ENCODE measurements at places on chromosomes 5 and 9.

GRCh38 chr5:178458140-178458539, 132.1 kb downstream of the COL23A1 start:
- no peak for DNase-seq

- DNase-seq = no peak
Measured at GRCh38 chr5:133845271-133845670, 123.2 kb downstream of the C5orf15 start.

GRCh38 chr5:137610598-137610997, 111.5 kb upstream of the SPOCK1 start:
- DNase-seq = no peak

DNA sequence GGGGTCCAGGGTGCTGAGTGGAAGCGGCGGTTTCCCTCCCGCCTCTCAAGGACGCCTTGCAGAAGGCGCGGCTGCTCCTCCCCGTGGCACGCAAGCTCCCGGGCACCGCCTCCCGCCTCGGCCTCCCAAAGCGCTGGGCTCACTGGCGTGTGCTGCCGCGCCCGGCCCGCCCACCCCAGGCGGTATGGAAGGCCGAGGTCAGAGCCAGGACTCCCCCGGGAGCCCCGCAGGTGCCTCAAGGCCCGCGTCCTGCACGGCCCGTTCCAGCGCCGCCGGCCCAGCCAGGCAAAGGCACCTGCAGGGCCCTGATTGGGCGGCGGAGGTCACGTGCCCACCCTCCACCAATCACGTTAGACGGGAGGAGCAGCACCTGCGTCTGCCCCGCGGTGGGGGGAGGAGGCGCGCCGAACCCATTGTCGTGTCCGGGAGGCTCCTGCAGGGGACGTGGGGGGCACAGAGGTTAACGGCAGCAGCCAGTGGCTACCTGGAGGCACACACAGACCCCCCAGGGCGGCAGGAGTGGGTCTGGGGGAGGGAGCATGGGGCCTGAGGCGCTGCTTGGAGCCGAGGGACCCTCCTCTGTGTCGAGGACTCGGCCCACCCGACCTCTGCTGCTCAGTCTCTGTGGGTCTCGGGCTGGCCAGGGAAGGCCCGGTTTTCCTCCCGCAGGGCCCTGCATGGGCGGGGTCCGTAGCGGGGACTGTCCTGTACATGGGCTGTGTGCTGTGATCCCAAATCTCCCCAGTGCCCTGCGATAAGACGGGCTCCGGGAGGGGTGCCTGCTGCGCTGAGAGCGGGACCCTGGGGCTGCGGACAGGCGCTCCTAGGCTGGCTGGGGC, 2.0 kb upstream of the LCN12 start:
- DNase-seq = peak; percentile 87

- peak; percentile 54 for DNase-seq
Measured at GRCh38 chr9:130461218-130461630, 16.5 kb downstream of the ASS1 start.

DNA sequence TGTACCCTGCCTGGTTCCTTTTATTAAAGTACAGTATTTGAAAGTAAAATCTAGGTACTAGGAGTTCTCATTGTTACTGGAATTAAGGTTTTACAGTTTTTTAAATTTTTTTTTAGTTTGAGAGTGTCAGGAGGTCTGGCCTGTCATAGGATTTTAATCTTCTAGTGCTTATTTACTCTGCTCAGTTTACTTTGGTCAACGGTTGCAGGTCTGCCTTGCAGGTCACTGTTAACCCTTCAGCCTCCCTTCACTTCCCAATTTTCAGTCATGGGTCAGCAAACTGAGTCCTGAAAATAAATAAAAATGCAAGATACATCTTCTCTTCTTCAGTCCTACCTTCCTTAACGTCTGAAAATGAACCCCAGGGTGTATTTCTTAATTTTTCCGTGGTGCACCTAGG, 18.8 kb upstream of the PTBP3 start:
- DNase-seq = no peak

DNA sequence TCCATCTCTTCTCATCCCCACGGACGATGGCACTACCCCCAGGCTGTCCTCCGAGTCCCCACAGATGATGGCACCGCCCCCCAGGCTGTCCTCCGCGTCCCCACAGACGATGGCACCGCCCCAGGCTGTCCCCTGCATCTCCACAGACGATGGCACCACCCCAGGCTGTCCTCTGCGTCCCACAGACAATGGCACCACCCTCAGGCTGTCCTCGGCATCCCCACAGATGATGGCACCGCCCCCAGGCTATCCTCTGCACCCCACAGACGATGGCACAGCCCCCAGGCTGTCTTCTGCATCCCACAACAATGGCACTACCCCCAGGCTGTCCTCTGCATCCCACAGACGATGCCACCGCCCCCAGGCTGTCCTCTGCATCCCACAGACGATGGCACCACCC, 57.4 kb upstream of the PTCH1 start:
- DNase-seq = no peak

GRCh38 chr9:87650611-87651295, 75.2 kb upstream of the CTSL start:
- DNase-seq = no peak

DNA sequence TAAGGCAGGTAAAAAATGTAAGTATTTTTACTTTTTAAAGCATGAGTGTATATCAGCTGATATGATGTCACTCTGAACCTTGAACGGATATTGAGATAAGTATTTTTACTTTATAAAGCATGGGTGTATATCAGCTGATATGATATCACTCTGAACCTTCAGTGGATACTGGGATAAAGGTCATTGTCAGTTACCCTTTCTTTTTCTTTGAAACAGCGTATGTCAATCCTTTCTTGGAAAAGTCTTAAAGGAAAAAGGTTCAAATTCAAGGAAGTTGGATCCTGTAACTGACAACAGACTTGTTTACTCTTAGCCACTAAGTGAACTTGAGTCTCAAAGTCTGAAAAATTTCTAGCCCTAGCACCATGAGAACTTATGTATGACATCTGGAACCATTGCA, 61.7 kb upstream of the IFNK start:
- DNase-seq = no peak

GRCh38 chr5:156907667-156908066, 55.4 kb downstream of the TIMD4 start:
- no peak for DNase-seq

DNA sequence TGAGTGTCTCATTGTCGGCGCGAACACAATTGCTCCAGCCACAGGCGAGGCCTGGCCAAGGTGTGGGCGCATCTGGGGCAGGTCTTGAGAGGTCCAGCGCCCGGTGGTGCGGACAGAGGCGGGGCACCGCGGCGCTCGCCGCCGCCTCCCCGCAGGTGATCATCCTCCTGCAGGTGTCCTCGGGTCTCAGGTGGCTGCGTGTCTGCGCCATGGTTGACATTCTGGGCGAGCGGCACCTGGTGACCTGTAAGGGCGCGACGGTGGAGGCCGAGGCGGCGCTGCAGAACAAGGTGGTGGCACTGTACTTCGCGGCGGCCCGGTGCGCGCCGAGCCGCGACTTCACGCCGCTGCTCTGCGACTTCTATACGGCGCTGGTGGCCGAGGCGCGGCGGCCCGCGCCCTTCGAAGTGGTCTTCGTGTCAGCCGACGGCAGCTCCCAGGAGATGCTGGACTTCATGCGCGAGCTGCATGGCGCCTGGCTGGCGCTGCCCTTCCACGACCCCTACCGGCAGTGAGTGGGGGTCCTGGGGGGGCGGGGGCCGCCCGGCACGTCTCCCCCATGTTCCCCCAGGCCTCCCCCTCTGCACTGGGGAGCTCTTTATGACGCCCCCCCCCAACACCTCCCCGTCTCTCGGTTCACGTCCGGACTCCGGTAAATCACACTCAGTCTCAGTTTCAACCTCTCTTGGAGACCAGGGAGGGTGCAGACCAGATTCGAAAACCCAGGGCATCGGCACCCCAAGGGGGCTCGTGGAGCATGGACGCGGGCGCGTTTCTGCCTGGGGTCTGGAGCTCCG, 446 bp downstream of the NXNL2 start:
- peak; percentile 36 for DNase-seq

- no peak for DNase-seq
Measured at GRCh38 chr9:135748676-135749075, 46.7 kb downstream of the KCNT1 start.

GRCh38 chr5:6201631-6202030, 176.7 kb downstream of the MED10 start:
- peak; percentile 8 for DNase-seq

DNA sequence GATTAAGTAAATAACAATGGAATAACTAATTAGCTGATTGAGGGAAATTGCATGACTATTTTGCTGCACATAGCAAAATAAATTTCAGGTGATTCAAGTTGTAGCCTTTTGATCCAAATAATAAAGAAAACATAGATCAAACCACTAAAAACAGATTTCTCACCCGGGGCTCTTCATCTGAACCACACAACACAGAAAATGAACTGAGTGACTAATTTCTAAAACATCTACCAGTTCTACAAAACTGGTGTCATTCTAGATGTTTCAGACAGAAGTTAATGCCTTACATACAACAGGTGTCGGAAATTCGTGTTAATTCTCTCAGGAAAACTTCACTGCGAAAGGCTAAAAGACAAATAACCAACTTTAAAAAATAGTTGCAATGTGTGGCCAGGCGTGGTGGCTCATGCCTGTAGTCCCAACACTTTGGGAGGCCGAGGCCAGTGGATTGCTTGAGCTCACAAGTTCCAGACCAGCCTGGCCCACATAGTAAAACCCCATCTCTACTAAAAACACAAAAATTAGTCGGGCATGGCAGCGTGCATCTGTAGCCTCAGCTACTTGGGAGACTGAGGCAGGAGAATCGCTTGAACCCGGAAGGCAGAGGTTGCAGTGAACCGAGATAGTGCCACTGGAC, 6.9 kb downstream of the PROP1 start:
- no peak for DNase-seq

- DNase-seq = no peak
Measured at GRCh38 chr9:128551657-128552152, 682 bp upstream of the SPTAN1 start.

- no peak for DNase-seq
Measured at GRCh38 chr9:12809720-12810119, 34.9 kb downstream of the LURAP1L start.

- DNase-seq = no peak
Measured at GRCh38 chr5:162512935-162513565, 445.5 kb downstream of the GABRG2 start.

- peak; percentile 56 for DNase-seq
Measured at GRCh38 chr9:15211815-15212495, 95.1 kb downstream of the TTC39B start.

GRCh38 chr9:133954862-133955529, 37.1 kb downstream of the VAV2 start:
- no peak for DNase-seq

- peak; percentile 72 for DNase-seq
Measured at GRCh38 chr9:78462611-78463010, 165.7 kb downstream of the PSAT1 start.

DNA sequence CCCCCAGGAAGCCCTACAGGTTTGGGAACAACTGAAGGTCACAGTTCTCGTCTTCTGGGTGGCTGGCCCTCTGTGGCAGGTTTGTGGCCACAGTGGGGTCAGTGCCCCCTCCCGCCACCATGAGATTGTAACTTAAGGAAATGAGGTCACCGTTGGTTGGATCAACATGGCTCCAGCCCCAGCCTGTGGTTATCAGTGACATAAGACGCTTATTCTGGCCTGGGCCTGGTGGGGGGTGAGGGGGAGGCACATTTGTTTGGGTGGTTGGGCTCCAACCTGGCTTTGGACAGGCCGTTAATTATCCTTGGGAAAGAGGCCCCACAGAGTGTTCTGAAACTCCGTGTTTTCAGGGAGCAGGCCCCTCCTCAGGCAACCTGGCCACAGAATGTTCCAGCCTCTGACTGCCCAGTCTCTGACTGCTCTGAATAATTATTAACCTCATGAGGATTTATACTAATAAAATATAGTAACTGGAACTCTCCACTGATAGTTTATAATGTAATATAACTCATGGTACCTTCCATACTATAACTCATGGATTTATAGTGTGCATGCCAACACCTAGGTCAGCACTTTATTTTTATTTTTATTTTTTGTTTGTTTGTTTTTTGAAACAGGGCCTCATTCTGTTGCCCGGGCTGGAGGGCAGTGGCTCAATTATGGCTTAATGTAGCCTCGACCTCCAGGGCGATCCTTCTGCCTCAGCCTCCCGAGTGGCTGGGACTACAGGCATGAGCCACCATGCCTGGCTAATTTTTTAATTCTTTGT, 58.0 kb upstream of the RPL26L1 start:
- DNase-seq = peak; percentile 96

DNA sequence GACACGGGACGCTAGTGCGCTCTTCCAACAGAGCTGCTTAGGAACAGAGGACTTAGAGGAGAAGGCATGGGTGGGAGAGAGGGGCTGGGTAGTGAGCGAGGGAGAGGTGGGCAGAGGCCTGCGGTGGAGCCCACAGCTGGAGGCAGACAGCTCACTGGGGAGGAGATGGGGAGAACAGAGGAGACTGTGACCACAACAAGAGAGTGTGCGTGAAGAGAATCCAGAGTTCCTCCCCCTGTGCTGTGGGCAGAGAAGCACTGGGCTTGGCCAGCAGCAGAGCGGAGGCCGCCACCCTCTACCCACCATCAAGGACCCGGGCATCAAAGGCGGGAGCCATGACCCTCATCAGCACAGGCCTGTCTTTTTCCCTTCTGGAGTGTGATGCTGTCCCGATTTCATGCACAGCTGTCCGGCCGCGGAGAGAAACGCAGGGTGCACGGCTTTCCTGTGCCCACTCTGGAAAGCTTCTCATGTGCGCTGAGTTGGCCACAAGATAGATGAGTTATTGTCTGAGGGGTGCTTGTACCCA, 228.3 kb upstream of the IRX4 start:
- DNase-seq = no peak

DNA sequence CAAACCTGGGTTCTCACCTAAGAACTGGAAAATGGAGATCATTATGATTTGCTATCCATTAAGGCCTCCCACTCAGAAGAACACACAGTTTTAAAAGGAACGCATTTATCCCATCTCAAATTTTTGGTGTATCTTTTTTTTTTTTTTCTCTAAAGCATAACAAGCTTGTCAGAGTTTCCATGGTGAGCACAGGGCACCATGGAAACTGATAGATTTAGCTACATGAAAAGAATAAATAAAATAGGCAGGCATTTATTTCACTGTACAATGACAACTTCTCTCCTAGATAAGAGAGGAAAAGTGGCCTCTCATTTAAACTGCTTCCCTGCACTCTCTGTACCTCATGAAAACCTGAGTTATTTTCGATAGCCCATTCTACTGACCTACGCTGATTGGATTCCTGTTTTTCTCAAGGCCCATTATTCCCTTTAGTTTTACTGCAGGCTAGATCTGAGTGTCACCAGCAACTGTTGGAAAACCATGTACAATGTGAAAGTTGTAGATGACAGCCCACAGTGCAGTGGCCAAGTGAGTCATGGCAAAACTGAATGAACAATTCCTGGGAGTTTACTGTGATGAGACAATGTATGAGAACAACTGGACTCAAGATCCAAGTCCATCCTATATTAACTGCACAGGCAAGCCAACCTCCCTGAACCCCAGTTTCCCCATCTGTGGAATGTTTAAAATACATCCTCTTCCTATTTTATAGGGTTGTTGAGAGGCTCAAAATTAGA, 4.3 kb upstream of the GDA start:
- DNase-seq = no peak

- DNase-seq = no peak
Measured at GRCh38 chr9:37836386-37836785, 35.8 kb downstream of the DCAF10 start.

GRCh38 chr9:89961616-89962341, 357.0 kb downstream of the GADD45G start:
- DNase-seq = no peak

GRCh38 chr5:173591056-173591514, 25.4 kb downstream of the BOD1 start:
- DNase-seq = peak; percentile 39

- DNase-seq = peak; percentile 15
Measured at GRCh38 chr5:2093859-2094615, 211.3 kb upstream of the IRX4 start.

- no peak for DNase-seq
Measured at GRCh38 chr9:91839926-91840465, 110.0 kb downstream of the ROR2 start.

- DNase-seq = no peak
Measured at GRCh38 chr5:1009359-1010180, 968 bp downstream of the NKD2 start.
